ENCODE measurements at places on chromosomes 11 and 22. TPM values are rescaled to one million over a fixed set of nuclear protein-coding genes. Genes with fewer than 3 reads are reported as not detected.

- no peak for DNase-seq
Observed at GRCh38 chr11:128956401-128957201, 13.9 kb upstream of the TP53AIP1 start.

The DBX1 gene
- total RNA-seq = not detected

GRCh38 chr11:62839050-62839945 is at the start of gene WDR74:
WDR74 (minus strand) TSS chr11:62839590; CDS start chr11:62839570, 20 bp downstream.
- DNase-seq = peak; percentile 86

- DNase-seq = no peak
Observed at GRCh38 chr22:17472932-17473331, 90.4 kb upstream of the SLC25A18 start.

The MTMR3 gene
- total RNA-seq = 22.5 TPM

GRCh38 chr22:42214633-42215415 is 55.6 kb downstream of the TCF20 start:
- DNase-seq = no peak

GRCh38 chr11:112082729-112083128 is 3.8 kb downstream of the TIMM8B start:
- DNase-seq = no peak

The SPDYC gene
- total RNA-seq = not detected

The CCDC73 gene
- not detected for total RNA-seq

The IGLL1 gene
- total RNA-seq = not detected

The AIFM3 gene
- total RNA-seq = 0.33 TPM

The SMIM35 gene
- total RNA-seq = 0.63 TPM

The MMP13 gene
- total RNA-seq = not detected

The LAYN gene
- total RNA-seq = 0.85 TPM

The TMA7B gene
- 2.0 TPM for total RNA-seq

DNA sequence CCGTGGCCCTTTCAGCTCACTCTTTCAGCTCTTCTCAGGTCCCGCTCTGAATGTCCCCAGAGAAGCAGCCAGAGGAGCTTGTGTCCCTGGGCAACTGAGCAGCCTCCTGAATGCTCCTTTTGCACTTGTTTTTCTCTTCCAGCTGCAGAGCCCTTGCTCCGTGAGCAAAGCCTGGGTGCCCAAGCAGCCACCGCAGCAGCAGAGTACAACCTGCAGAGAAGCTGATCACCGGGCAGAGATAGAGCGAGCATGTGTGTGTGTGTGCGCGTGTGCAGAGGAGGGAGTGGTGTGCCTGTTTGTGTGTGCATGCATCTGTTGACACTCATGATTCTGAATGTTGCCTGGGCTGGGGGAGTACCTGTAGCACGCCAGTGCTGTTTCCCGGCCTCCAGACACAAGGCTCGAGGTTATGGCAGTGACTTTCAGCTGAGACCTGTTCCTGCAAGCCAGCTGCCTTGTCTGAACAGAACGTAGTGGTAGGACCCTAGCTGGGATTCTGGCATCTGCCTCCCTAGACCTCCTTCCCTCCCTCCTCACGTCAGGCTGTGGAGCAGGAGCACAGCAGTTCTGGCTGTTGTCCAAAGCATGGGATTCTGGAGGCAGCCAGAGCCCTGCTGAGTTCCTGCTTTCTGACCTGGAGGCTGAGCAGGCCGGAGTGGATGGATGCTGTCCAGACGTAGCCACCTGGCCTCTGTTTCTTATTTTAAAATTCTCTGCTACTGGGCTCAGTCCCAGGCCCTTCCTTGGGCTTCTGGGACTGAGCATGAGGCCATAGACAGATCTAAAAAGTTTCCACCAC is 4.5 kb upstream of the MAPK8IP1 start:
- DNase-seq = no peak

The UBQLNL gene
- not detected for total RNA-seq

GRCh38 chr22:37733625-37734401 is 37.0 kb downstream of the TRIOBP start:
- no peak for DNase-seq

The TBX1 gene
- total RNA-seq = not detected

- DNase-seq = no peak
Observed at GRCh38 chr22:23365961-23366360, 185.7 kb downstream of the BCR start.

The LARGE2 gene
- total RNA-seq = 2.6 TPM

The GNAZ gene
- 2.0 TPM for total RNA-seq

DNA sequence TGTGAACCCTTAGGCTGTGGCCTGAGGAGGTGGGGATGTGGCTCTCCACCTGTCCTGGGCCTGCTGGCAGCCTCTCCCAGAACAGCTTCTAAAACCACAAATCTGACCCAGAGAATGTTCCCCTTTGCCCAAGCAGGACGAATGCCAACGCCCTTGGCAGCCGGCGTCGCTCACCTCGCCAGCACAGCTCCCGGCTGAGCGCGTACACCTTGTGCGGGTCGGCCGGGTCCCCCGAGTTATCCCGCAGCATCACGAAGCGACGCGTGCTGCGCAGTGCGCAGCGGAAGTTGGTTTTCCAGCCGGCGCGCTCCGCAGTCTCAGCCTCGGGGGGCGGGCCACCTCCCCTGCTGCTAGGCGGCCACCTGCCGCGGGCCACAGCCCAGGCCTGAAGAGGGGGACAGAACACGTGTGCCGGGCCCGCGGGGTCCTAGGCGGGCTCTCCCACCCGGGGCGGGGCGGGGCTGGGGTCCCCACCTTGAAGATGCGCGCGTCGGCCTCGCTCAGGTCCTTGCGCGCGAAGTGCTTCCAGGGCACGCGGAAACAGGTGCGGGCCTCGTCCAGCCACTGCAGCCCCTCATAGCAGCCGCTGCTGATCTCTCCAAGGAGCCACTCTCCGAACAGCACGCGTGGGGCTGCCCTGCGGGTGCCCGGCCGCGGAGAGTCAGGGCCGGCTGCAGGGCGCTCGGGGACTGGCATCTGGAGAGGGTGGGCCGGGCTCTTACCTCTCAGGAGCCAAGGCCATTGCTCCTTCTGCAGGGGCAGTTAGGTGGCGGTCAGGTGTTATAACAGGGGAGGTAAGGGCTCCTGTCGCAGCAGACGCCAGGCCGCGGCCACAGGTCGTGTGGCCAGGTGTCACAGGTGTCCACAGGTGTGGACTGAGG is 887 bp downstream of the IRF7 start:
- DNase-seq = no peak

DNA sequence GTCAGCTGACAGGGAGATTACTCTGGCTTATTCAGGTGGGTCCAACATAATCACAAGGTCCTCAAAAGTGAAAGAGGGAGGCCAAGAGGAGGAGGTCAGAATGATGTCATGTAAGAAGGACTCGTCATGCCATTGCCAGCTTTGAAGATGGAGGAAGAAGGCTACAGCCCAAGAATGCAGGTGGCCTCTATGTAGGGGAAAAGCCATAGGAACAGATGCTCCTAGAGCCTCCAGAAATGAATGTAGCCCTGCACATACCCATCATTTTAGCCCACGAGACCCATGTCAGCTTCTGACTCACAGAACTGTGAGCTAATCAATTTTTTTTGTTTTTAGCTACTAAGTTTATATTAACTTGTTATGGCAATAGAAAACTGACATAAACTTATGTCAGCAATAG is 171.1 kb downstream of the DBX1 start:
- DNase-seq = no peak

DNA sequence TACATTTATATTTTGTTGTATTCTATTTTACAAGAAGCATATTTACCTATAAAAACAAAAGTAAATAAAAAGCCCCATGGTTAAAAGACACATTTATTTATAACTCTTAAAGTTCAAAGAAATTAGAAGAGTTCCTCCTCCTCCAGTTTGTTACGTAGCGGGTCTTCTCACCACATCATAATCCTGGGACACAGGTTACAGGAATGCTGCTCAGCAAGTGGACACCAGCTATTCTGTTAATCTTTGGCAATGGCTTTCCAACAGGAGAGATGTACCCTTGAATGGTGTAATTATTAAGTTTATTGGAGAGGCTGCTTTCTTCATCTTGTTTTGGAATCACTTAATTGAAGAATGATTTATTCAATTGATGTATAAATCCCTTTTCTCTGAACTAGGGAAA is 19.6 kb upstream of the CAT start:
- no peak for DNase-seq

DNA sequence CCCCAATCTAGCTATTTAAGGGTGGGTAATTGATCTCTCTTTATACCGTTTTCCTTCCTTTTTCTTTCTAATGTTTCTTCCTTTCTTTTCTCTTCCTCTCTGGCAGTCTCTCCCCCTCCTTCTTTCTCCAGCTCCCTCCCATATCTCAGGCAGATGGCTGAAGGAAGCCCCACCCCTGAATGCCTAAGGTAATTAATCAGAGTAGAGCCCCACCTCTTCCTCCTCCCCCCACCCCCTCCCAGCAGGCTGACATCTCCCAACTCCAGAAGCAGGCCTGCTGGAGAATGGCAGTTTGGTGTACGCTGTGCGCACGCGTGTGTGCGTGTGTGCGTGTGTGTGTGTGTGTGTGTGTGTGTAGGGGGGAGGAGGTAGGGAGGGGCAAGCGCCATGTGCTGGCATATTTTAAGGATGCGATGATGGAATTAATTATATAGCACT is 122.6 kb downstream of the APOL5 start:
- no peak for DNase-seq

- no peak for DNase-seq
Observed at GRCh38 chr11:95751515-95751914, 38.1 kb downstream of the FAM76B start.

DNA sequence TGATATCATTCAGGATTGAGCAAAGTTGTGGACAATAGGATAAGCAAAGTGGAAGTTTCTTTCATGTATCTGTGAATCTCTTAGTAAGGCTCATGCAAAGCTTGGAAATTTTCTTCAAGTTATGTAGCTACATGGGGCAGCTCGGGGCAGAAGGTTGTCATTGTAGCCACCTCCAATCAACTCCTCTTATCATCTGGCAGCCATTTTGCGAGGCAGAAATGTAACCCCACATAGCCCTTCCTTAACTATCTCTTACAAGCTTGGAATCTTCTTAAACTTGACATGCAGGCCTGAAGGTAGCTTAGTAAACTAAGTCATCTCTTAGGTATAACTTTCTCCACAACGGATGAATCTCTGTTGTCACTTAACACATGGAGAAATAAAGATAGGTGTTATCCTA is 392.8 kb downstream of the AASDHPPT start:
- no peak for DNase-seq

The RIMBP3C gene
- total RNA-seq = 0.37 TPM

- no peak for DNase-seq
Observed at GRCh38 chr11:316891-317301, 3.1 kb downstream of the IFITM1 start.

GRCh38 chr11:29026286-29026685 is 918.1 kb downstream of the METTL15 start:
- DNase-seq = no peak

GRCh38 chr22:36493690-36494110 is 12.3 kb upstream of the TXN2 start:
- no peak for DNase-seq

All from CD8-positive, alpha-beta memory T cell (primary cell).